Stimulated activated CD8-positive, alpha-beta memory T cell treated with anti-CD3 and anti-CD28 coated beads, Interleukin-15, amount 100 ng/mL, for 1 hour (primary cell): ENCODE measurements at places on chromosomes 12 and 14.

DNA sequence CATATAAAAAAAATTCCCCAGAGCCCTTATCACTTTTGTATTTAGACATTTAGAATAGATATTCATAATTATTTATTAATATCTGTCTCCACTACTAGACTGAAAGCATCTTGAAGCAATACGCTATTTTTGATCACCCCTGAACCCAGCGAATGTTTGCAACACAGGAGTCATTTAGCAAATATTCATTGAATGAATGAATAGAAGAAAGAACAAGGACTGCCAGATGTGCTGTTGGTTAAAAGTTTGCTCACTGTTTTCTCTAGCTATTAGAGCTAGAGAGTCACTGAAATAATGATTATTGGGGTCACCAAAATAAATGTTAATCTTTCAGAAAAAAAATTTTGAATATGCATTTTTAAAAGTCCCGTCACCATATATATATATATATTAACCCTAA is 174.3 kb downstream of the ACSS3 start:
- no peak for DNase-seq

GRCh38 chr12:115606040-115606439 is 671.5 kb downstream of the MED13L start:
- DNase-seq, result no peak

DNA sequence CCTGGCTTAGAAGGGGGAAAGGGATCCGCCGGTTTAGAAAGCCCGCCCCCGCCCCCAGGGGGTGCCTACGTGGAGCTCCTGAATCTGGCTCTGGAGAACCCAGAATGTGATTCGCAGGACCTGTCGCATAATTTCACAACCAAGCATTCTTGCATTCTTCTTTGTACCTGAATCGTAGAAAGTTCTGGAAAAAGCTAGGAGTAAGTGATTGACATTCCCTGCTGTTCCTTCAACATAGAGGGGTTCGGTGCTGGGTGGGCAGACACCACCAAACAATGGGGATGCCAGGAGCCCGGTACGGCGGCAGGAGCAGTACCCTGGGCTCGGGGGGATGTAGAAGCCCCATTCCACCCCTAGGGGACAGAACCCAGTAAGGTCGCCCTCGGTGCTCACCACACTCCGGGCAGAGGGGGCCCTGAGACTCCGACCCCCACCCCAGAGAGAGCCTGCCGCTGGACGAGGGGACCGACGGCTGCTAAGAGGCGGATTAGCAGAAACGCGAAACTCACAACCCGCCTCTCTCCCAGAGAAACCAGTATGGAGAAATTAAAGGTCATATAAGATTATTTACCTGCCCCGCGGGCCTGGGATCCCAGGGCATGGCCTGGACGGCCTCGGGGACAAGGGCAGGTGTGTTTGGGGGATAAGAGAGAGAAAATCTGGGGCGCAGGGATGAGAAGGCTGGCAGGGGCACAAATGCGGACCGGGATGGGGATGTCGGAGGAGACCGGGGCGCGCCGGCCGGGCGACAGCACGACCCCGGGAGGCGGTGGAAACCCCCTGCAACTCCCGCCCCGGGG is 520 bp downstream of the CSRP2 start:
- DNase-seq, result no peak

DNA sequence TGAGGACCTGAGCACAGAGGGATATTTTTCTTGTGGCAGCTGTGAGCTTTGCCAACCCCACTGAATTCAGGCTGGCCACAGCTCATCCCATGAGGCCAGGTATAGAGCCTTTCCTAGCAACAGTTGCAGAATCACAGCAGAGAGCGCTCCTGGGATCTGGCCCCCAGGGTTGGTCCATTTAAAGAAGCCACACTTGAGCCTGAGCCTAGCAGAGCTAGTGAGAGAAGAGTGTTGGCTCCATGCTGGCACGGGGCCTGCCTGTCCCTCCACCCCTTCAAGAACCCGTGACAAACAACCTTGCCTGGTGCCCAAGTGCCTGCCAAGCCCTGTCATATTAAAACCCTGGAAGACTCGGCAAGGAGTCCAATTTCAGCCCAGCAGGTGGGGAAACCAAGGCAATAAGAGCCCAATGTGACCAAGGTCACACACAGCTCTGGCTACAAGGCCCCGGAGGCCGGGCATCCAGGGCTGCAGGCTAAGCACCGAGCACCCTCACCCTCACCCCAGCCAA is 91.6 kb downstream of the LRRC74A start:
- no peak for DNase-seq

DNA sequence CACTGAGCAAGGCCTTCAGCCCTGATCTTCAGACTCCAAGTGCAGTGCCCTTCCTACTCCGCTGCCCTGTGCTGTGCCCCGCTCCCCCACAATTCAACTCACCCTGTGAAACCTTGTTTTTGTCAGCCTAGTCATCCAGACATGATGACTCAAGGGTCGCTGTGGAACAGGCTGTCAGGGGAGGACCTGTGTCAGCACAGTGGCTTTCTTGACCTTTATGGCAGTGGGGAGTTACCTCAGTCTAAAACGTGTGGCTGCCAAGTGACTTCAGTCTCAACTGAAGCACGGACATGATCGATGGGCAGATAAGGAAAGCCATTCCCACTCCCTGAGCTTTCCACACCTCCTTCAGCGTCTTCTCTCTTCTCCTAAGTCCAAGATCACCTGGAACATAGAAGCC is 16.3 kb upstream of the FLVCR2 start:
- DNase-seq, result no peak

GRCh38 chr12:70197345-70197744 is 45.9 kb upstream of the CNOT2 start:
- DNase-seq, result no peak

GRCh38 chr14:55228261-55228660 is 36.9 kb upstream of the DLGAP5 start:
- no peak for DNase-seq

DNA sequence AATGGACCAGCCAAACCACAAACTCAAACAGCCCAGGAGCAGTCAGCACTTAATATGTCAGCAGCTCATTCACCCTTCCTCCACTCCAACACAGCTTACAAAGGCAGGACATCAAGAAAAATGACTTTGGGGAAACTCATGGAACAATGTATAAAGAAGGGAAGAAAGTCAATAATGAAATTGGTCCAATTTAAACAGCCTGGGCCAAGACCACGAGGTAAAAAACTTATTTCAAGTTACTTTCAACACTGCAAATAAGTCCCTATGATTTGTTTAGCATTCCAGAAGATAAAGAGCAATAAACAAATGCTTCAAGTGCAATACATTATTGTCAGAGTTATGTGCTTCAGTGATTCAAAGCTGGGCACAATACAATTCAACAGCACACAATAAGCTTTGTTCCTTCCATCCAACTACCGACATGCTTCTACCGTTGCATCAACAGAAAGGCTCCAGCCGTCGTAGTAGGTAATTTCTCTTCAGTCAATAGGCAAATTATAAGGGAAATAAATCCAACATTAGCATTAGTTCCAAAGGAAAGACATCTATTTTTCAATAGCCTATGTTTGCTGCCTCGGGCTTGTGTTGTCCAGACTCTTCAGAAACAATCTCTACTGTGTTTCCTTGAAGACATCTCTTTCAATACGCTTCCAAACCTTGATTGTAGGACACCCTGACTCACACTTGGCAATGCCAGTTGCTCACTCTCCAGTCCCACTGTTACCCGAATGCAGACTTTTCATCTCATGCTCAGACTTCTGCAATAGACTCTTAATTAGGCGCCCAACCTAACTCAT is 225.7 kb downstream of the NUAK1 start:
- DNase-seq, result no peak

- no peak for DNase-seq
Observed at GRCh38 chr12:90129366-90130030, 420.9 kb upstream of the ATP2B1 start.

- no peak for DNase-seq
Observed at GRCh38 chr14:78399316-78399889, 229.2 kb downstream of the NRXN3 start.

- DNase-seq, result no peak
Observed at GRCh38 chr12:104083769-104084475, 19.6 kb downstream of the HCFC2 start.

DNA sequence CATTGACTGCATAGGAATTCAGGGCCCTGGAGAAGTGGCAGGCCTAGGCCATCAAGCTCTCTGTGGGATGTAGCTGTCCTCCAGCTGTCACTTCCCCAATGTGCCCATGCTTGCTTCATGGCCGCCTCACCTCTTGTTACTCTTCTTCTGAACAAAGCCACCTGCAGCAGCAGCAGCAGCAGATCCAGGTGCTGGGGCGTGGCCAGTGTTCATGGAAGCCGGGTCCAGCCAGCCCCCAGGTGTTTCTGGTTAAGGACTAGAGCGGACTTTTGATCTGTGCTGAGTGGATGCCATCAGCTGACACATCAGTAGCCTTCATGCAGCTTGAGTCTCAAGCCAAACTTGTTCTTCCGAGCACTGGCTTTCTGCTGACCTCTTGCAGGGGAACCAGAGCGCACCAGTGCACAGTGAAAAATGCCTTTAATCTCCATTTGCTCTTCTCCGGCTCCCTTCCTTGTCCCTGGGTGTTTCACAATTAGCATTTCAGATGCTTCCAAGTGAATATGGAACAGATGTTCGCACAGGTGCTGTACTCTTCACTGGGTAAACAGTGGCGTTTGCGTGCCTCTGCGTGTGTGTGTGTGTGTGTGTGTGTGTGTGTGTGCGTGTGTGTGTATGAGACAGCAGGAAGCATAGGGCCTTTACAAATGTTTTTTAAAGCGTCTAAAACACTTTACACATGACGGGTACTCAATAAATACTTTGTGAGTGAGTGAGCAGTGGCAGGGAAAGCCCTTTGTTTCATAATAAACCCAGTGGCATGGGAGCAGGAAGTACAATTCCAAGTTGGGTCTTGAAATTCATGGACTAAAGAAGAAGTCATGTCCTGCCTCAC is 20.1 kb downstream of the TPCN1 start:
- DNase-seq, result no peak

DNA sequence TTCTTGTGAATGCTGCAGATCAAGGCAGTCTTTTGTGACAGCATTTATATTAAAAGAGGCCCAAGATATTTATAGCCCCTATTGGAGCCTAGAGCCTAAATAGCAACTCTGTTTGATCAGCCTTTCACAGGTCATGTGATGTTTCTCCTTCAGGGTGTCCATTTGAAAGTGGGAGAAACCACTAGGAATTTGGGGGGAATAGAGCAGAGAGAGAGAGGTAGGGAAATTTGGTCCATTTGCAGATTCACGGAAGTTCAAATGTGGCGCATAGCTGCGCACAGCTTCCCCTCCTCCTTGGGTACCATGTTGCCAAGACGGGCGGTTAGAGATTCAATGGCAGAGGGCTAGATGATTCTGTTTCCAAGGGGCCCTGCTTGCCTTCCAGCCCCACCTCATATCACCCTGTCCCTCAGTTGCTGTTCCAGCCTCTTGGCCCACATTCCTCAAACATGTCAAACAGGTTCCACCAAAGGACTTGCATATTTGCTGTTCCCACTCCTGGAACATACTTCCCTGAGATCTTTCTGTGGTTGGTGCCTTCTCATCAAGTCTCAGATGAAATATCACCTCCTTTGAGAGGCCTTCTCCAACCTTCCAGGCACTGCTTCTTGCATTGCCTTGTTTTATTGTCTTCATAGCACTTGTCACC is 220.8 kb downstream of the CHST11 start:
- no peak for DNase-seq

DNA sequence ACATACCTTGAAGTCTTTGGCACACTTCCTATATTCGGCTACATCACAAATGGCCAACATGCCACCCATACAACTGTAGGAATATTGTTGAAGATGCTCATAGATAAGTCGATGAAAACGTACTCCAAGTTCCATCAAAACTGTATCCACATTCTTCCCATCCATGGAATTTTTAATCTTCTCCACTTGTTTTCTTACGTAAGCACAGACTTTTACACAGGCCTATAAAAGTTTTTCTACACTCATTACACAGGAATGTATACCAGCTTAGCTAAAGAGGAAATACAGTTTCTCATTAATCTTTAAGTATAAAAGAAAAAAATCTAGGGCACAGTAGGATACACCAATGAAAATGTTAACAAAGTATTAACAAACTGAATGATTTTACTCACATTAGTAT is 59.1 kb downstream of the EXOC5 start:
- no peak for DNase-seq

DNA sequence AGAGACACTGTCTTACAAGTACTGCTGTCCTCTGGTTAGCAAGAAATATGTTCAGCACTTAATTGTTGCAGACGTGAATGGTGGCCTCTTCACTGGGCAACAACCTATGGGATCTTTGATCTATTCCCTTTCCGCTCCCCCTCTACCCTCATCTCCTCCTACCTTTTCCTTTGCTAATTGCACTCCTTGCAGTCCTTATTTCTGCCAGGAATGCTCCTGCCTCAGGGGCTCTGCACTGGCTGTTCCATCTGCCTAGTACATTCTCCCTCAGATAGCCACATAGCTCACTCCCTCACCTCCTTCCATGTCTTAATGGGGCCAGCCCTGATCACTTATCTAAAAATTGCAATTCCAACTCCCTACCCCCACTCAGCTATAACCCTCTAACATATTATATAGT is 4.5 kb upstream of the NFYB start:
- DNase-seq, result no peak

DNA sequence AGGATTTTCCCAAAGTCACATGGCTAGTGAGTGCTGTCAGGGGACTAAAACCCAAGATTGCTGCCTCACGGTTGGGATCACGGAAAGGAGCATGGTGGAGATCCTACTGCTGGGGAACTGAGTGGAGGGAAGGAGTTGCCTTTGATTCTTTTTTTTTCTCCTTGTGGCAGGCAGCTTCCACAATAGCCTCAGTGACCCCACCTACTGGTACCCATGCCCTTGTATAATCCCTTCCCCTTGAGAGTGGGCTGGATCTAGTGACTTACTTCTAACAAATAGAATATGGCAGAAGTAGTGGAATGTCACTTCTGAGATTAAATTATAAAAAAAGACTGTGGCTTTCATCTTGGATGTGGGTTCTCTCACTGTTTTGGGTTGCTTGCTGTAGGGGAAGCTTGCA is 135.7 kb downstream of the DICER1 start:
- no peak for DNase-seq

DNA sequence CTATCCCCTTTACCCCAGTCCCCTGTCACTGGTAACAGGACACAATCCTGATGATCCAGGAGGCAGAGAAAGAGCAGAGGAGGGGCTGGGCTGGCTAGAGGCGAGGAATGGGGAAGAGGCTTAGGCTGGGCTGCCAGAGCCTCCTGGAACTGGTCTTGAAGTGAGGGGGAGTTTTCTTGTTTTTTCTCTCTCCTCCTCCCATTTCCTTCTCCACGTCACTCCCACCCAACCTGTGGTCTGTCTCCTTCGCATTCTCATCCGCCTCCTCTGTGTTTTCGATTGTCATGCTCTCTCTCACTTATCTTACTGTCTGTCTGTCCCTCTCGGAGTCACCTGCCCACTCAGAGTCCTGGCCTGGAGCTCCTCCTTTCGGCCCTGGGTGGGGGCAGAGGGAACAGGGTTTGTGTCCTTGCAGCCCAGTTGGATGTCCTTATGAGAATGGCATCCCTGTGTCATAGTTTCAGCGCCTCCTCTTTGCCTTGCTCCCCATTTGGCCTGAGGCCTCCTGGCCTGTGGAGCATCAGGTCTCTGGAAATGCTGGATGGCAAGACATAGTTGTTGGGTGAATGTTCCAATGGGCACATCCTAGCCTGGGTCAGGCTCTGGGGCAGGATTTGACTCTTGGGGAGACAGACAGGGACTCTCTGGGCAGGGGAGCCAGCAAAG is 3.4 kb upstream of the KRT80 start:
- DNase-seq, result no peak
